NCI-H1436 treated with DMSO at 0.1 percent for 48 hours (cell line): ENCODE measurements at places on chromosomes 2 and 18.

GRCh38 chr2:238684362-238685326 is 163.2 kb upstream of the TWIST2 start:
- DNase-seq: no peak

DNA sequence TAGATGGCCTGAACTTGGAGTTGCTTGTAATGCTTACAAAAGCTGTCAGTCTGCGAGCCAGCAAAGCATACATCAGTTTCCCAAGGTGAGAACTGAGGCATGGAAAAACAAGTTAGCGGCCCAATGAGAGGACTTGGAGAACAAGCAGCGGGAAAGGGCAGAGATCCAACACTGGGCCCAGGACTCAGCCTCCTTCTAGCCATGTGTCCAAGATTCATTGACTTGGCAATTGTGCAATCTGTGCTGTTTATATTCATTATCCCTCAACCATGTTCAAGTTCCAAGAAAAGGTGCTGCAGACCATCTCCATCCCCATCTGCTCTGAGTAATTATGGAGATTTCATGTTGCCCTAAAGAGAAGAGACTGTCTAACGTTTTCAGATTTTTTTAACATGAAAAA is 187.4 kb downstream of the ALK start:
- no peak for DNase-seq

- DNase-seq: no peak
Measured at GRCh38 chr18:29488617-29489016, 1311.7 kb upstream of the CDH2 start.

DNA sequence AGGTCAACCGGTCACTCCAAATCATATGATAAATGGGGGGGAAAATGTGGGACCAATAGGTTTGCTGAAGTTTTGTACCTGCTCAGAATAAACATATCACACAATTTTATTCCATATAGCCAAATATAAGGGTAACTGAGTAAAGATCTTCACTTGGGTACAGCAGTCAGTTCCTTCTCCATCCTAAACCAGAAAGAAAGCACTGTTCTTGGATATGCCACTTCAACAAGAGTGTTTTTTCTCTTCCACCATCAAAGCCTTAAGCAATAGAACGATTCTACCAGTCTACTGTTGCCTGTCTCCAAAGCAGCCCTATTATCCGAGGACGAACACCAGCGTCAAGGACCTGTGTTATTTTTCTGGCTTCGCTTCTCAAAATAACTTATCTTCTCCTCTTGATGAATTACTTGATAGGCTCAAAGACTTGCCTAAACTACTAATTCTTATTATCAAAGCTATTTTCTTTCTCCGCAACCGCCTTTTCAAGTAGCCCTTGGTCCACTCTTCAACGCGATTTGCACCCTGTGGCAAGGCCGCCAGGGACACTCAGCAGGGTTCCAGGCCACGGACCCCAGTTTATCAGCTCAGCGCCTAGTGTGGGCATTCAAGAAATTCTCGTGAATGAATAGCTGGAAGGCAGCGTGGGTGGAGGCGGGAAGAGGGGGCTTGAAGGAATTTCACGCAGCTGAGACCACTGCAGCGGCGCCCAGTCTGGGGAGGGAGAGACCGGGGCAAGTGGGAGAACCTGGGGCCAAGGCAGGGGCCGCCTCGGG is 646 bp downstream of the ALS2 start:
- DNase-seq: no peak

GRCh38 chr2:26591619-26592505 is 49.3 kb downstream of the CIB4 start:
- no peak for DNase-seq

GRCh38 chr2:241978670-241979069 is 109.1 kb downstream of the RTP5 start:
- DNase-seq: no peak

DNA sequence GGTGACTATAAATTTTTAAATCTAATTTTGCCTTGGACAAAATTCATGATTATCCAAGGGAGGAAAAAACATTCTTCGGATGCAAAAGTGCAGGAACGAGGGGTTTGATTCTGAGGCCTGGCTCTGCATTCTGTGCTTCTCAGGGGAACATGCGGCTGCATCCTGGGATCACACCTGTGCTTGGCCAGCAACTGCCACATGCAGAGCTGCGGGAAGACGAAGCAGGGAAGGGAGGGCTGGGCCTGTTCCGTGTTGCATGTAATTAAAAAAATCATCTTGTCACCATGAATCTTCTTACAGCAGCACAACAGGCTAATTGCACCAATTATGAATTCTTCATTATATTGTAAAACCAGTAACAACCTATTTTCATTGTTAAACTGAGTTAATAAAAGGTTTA is 158.0 kb upstream of the ALKAL2 start:
- no peak for DNase-seq

- DNase-seq: no peak
Measured at GRCh38 chr2:70643715-70644114, 90.1 kb upstream of the TGFA start.

- no peak for DNase-seq
Measured at GRCh38 chr2:238299803-238300202, 11.4 kb upstream of the PER2 start.

DNA sequence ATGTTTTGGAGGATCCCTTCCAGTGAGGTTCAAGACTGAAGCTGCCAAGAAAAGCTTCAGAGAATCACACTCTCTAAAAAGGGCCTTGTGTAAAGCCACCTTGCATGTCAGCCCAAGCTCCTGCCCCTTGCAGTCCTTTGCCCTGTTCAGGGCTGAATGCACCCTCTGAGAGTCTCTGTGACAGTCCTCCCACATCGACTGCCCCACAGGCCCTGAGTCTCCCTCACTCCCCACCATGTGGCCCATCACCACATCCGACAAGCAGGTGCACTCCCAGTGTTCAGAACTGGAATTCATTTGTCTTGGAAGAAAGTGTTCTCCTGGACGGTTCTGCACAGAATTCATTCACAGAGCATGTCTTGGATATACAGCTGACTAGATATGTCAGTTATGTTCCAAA is 31.0 kb downstream of the BCL11A start:
- no peak for DNase-seq

GRCh38 chr2:149021271-149021719 is 17.2 kb upstream of the LYPD6B start:
- DNase-seq: no peak

DNA sequence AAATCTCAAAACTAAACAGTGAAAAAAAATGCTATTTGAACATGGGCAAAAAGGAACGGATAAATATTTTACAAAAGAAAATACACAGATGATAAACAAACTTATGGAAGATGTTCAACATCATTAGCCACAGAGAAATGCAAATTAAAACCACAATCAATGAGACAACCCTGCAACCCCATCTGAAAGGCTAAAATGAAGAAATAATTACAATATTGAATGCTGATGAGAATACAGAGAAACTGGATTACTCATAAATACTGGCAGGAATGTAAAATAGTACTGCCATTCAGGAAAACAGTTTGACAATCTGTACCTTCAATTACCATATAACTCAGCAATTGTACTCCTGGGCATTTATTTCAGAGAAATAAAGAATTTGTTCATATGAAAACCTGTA is 193.1 kb upstream of the UBE2E3 start:
- no peak for DNase-seq

- DNase-seq: no peak
Measured at GRCh38 chr2:219688560-219689445, 61.4 kb downstream of the SLC4A3 start.

DNA sequence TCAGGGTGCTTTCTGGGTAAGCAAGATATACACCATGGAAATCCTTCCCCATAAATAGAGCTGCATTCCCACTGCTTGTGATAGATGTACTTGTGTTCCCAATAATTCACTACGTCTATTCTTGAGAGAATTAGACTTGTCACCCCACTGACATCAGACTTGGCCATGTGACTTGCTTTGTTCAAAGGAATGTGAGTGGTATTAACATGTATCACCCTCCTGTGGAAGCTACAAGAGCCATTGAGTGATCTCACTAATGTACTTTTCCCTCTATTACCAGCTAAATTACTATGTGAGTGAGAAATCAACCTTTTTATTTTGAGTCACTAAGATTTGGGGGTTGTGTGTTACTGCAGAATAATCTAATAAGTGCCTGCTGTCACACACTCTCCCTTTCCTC is 176.0 kb downstream of the CCDC178 start:
- DNase-seq: no peak

GRCh38 chr18:5510135-5510846 is 33.5 kb downstream of the EPB41L3 start:
- DNase-seq: no peak

DNA sequence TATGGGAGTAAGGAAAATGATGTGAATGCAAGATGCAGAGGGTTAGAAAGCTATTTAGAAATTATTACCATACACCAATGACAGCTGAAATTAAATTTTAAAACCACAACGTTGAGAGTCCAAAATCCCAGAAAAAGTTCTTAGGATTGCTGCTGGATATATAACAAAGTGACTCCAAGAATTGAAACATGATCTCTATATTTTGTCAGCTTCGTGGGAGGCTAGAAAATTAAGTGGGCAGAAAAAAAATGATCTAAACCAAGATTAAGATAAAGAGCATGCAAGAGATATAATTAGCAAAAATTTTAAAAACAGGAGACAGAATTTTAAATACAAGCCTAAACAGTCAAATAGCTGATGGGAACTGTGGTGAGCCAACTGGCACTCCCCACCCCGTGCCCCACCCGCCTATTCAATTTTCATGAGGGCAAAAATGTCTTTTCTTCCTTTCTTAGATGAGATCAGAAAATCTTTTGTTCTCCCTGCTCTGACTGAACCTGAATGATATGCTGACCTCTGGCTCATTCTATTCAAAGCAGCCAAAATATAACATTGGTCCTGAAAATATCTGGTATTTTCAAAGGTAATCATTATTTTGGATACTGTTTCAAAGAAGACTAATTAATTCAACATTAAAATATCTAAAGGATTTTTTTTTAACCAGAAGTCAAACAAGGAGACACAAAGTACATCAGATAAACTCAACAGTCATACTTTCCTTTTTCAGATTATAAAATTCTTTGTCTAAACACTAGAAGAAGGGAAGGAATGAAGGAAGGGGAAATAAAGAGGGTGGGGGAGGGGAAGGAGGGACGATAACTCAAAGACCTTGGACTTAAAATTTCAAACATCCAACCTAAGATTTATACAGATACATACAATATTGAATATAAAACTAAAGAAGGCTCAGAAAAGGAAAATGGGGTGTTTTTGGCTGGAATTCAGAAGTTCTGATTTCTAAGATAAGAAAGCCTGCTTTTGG is 12.2 kb downstream of the KANSL3 start:
- DNase-seq: no peak

GRCh38 chr18:57446322-57446721 is 11.1 kb downstream of the ONECUT2 start:
- no peak for DNase-seq

- no peak for DNase-seq
Measured at GRCh38 chr2:189152483-189152882, 27.1 kb downstream of the COL5A2 start.

- DNase-seq: no peak
Measured at GRCh38 chr2:42764901-42765300, 966 bp upstream of the OXER1 start.

DNA sequence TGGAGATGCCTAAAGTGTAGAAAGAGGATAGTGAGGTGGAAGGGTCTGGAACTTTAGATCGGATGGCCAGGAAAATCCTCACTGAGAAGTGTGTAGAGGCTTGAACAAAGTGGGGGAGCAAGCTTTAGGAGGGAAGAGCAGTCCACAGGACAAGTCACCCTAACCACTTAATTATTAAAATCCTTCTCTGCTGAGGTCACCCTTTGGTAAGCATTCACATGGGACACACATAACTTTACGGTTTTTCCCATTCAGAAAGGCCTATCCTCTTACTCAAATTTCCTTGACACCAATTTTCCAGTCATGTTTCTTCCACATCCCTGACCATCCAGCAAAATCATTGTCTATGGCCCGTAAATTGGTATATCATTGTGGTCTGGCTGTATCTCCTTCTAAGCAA is 31.0 kb upstream of the ZEB2 start:
- no peak for DNase-seq

GRCh38 chr2:56671973-56672569 is 488.3 kb downstream of the CCDC85A start:
- DNase-seq: no peak

DNA sequence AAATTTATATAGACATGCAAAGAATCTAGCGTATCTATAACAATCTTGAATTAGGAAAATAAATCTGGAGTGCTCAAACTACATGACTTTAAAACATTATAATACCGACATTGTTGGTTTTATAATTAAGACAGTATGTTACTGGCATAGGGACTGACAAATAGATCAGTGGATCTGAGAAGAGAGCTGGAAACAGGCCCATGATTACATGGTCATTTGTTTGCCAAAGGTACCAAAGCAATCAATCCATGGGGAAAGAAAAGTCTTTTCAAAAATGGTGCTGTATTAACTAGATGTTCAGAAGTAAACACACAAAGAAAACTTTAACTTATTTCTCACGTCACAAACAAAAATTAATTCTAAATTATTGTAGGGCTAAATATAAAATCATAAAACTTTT is 124.2 kb downstream of the BCL2L11 start:
- DNase-seq: no peak

GRCh38 chr2:105857076-105857740 is 112.5 kb downstream of the NCK2 start:
- DNase-seq: no peak

DNA sequence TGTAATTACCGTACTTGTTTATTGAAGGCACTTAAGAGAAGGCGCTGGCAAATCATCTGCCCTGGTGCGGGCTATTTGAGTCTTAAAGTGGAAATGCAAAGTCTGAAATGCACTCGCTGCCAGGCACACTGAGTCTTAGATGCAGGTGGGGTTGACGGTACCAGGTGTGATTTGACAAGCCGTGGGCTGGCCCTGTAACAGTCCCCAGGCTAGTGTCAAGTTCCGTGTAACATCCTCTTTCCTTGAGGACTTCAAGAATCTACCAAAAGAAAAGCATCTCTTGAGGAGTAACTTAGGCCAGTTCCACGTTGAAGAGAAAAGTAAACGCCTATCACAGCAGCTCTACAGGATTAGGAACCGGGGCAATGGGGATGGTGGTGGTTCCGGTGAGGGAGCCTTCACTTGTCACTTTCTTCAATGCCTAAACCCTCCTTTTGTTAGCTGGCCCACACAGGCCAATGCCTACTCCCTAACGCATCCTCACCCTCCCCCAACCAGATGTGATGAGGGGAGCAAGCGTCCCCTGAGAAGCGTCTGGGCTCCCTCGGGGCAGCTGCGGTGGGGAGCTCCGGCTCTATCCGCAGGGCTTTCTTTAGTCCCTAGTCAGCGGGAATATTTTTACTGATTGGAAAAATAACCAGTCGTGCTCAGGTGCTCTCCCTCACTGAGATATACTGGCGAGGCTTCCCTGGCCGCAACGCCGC is 1.5 kb upstream of the UGP2 start:
- DNase-seq: no peak

DNA sequence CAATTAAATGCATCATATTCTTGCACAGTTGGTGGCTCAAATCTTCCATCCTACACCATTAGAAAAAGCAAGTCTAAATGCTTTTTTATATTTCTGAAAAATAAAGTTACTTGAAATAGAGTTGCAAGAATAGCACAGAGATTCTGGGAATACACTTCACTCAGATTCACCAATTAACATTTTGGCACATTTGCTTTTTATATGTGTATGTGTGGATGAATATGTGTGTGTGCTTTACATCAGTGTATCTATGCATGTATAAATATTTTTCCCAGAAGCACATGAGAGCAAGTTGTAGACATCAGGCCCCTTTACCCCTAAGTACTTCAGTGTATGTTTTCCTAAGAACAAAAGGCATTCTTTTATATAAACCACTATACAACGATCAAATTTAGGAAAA is 27.6 kb upstream of the MSH2 start:
- no peak for DNase-seq

GRCh38 chr18:44602845-44603244 is 77.8 kb upstream of the SETBP1 start:
- DNase-seq: no peak

GRCh38 chr18:49704334-49704733 is 109.0 kb downstream of the ACAA2 start:
- DNase-seq: no peak
